Activated CD4-positive, alpha-beta T cell treated with anti-CD3 and anti-CD28 coated beads, Interleukin-2, amount 10 ng/mL, durations not matched to agents 7 days and 5 days (primary cell): ENCODE measurements at places on chromosomes 5 and 9. TPM values are rescaled to one million over a fixed set of nuclear protein-coding genes. Genes with fewer than 3 reads are reported as not detected.

Gene ECM2
- not detected for total RNA-seq

Gene PCDHAC2
- not detected for total RNA-seq

DNA sequence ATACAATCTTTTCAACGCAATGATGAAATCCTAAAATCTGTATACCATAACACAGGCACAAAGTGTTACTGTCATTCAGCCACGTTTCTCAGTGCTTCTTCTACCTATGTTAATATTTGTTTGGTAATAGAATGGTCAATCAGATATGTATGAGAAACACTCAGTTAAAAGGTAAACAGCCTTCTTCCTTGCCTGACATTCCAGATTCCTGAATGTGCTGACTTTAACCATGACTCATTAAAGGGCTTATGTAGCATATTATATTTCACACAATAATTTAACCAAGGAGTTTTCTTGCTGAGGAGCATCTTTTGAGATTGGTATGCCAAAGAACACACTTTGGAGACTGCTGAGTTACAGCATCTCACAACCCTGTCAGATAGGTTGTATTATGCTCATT is 187.6 kb downstream of the CETN3 start:
- no peak for DNase-seq

DNA sequence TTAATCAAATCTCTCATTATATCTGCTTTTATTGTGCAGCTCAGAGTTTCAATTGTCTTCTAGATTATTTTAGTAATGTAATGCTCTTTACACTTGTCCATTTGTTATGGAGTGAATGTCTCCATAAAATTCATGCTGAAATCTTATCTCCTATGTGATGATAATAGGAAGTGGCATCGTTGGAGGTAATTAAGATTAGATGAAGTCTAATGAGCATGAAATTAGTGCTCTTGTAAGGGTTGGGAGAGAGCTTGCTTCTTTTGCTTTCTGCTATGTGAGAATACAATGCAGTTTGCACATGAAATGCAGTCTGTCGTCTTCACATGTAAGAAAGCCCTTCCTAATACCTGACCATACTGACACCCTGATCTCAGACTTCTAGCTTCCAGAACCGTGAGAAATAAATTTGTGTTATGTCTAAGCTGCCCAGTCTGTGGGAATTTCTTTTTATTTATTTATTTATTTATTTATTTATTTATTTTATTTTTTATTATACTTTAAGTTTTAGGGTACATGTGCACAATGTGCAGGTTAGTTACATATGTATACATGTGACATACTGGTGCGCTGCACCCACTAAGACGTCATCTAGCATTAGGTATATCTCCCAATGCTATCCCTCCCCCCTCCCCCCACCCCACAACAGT is 1399.2 kb upstream of the CDH6 start:
- DNase-seq: no peak

GRCh38 chr5:30991462-30991861 is 202.0 kb upstream of the CDH6 start:
- DNase-seq: no peak

Gene MEIKIN
- total RNA-seq: not detected

Gene MSX2
- not detected for total RNA-seq

DNA sequence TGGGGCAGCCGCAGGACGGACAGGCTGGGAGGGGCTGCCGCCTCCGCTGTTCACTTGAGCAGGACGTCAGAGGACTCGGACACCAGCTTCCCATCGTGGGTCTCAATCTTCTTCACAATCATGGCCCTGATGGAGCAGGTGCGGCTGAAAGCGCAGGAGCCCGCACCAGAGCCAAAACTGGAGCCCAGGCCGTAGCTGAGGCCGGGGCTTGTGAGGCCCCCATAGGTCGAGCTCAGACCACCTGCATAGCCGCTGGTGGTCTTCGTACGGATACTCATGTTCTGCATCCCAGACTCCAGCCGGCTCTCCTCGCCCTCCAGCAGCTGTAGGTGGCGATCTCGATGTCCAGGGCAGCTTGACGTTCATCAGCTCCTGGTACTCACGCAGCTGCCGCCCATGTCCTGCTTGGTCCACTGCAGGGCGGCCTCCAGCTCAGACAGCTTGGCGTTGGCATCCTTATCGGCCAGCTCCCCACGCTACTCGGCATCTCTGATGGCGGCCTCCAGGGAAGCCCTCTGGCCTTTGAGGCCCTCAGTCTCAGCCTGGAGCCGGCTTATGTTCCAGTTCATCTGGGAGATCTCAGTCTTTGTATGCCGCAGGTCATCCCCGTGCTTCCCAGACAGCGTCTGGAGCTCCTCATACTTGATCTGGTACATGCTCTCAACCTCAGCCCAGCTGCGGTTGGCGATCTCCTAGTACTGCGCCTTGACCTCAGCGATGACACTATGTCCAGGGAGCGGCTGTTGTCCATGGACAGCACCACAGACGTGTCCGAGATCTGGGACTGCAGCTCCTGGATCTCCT is 43.7 kb upstream of the DEPDC1B start:
- no peak for DNase-seq

DNA sequence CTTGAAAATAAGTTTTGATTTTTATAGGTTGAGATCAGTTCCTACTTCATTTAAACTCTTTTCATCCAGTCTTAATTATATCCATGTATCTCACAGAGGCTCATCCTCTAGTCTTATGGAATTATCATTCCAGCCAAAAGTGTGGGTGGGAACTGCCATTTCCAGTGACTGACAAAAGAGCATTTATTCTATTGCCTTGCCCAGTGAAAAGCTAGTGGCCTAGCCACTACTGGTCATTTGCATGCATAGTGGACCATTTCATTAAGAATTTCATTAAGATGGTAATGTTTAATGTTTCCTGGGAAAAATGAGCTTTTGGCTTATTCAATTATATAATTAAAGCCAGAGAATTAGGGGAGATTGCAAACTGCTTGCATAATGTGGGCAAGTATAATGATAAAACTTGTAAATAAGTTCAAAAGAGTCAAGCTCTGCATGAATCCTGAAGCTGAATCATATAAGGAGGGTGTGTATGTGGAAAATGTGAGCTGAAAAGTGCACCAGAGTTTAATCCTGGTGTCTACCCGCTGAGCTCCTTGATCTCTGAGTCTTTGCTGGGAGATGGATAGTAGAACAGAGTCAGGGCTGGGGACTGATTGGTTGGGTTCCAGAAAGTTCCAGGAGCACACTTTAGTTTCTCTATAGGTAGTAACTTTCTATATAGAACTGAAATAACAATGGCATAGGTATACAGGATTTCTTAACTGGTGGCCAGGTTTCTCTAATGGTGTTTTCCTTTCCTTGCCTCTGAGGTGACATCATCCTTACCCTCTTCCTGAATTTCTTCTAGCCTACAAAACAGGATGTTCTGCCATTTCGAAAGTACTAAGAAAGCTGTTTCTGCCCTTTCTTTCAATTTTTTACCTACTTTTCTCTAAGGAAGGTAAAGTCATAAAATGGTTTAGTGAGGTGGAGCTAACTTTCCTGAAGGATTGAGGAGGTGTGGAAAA is 78.5 kb downstream of the KIF4B start:
- DNase-seq: no peak

Gene CBY3
- 0.44 TPM for total RNA-seq

DNA sequence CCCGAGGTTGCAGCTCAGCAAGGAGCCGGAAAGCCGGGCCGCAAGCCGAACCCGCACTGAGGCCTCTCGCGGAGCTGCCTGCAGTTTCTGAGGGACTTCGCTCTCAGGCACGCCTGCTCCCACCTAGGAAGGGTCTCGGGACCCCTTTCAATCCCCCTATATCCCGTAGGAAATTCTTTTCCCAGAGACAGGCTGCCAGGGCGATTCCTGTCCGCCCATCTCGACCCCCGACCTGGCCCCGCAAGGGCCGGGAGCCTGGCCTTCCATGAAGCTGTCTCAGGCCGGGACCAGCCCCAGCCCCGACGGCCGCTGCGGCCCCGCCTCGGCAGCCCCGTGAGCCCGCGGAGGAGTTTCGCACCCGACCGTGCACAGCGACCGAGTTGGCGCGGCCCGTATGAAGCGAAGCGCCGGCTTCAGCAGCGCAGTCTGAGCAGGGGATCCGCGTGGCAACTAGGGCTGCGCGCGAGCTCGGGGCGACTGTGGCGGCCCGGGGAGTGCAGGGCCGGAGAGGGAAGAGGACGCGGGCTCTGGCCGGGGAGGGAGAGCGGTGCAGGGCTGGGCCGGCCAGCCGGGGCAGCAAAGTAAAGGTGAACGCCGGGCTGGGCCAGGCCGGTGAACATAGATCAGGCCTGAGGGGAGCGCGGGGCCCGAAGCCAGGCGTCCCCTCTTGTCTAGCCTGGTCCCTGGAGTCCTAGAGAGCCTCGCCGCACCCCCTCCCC is 977 bp upstream of the PRDM12 start:
- DNase-seq: no peak

- no peak for DNase-seq
Observed at GRCh38 chr9:115088860-115089259, 29.1 kb downstream of the TNC start.

DNA sequence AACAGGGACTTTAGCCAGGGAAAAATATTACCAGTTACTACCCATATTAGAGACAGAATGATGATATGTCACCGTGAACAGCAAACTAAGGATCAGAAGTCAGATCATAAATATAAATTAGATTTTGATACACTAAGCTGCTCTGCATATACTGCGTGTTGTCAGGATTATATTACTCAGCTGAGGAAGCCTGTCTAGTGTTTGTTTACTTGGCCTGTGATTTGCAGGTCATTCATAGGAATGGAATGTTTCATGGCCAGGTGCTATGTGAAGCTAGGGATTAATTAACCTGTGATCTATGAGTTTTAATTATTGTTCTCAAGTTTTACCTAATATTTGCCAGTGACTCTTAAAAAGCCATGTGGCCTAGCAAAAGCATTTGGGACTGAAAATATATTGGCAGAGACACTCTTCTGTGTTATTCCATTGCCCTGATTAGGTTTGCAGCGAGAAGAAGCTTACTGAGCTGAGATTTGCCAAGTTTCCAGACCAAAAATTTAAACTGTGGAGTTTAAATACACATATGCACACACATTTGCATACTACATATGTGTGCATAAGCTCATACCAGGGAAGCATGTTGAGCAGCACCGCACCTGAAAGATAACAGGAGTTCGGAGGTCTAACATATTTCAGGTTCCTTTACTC is 496.3 kb upstream of the GRIA1 start:
- DNase-seq: no peak

Gene SGCD
- total RNA-seq: not detected

- no peak for DNase-seq
Observed at GRCh38 chr5:72749362-72749997, 67.0 kb upstream of the TNPO1 start.

- DNase-seq: no peak
Observed at GRCh38 chr5:11564706-11565105, 339.5 kb downstream of the CTNND2 start.

DNA sequence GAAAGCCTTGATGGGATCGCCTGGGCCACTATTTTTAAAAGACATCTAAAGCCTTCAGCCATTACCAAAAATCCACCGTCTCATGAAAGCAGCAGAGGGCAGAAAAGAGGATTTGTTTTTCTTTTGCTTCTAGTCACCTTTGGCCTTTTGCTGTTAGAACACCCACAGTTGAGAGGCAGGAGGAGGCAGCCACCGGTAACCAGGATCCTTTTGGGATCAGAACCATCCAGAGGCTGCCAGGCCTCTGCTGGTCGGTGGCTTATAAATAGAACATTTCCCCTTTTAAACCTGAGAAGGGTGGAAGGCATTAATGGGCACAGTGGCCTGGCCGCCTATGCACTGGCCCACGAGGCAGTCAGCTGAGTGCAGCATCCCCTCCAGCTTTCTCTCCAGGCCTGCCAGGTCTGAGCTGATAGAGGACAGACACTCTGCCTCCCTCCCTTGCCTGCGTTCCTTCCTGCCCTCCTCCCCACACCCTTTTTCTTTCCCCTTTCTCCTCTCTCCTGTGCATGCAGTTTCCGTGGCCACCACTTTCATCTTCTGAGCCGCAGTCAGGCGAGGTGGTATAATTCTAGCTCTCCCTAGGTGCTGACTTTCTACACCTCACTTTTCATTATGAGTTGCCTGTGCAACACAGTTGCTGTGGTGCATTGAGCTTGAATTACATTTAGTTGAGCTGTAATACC is 253.4 kb downstream of the ARHGAP26 start:
- peak; percentile 45 for DNase-seq

Gene CHSY3
- not detected for total RNA-seq

DNA sequence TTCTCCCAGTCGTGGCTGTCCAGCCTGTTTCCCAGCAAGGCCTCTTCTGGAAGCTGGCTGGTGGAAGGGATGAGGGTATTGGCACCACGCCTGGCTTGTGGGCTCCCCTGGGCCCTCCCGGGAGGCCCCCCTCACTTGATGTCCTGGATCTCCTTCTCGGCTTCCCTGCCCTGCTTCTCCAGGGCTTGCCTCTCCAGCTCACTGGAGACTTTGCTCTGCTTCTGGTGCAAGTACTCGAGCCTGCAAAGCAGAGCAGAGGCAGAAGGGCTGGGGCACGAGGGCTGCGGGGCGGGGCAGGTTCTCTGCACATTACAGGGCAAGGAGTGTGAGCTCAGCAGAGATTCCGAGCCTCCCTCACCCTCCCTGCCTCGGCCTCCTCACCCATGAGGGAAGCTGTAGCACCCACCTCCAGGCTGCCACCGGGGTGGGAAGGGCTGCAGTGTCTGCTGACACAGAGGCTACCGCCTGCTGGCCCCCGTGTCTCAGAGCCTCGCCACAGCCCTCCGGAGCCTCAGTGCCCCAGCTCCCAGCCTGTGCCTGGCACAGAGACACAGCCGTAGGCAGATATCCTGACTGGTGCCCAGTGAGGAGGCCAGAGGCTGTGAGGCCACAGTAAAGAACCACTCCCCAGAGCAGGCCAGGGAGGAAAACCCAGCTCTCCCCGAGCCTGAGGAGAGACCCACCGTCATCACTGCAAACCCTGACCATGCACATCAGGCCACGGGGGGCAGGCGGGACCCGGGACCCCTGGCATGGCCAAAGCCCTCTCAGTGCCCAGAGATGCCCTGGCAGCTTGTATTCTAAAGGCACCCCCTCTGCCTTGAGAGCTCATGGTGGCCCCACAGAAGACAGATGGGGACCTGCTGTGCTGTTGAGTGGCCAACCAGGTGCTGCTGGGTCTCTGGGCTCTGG is 7.2 kb downstream of the SNAPC4 start:
- DNase-seq: no peak

DNA sequence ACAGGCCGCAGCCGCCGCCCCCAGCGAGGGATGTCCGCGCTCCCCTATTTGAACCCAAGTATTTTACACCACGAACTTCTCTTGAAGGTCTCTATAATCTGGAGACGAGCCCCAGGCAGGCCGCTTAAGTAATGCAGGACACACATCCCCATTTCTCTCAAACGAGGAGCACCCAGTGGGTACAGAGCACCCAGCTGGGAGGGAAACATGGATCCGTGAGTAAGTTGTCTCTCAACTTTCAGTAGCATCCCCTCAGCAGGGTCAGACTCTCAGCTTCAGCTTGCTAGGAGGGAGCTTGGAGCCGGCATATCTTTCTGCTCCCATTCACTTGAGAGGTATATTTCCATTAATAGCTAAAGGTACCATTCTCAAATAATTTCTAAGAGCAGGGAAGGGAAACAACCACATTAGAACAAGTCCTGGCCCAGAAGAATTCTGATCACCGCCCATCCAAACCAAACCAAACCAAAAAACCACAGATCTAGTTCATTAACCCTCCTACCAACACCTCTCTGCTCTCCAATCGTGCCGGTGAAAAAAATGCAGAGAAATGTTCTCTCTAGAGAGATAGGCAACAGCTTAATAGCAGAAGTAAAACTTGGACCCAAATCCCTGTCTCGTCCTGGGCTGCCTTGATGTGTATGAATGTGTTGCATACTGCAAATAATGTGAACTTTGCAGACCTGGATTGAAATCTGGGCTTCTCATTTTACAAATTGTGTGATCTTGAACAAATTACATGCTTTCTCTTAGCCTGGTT is 910 bp downstream of the TDRD7 start:
- no peak for DNase-seq

Gene PDZD2
- total RNA-seq: not detected
